ENCODE measurements at places on chromosomes 13 and 19.

GRCh38 chr13:50080203-50080910 lies 65.1 kb downstream of the KCNRG start:
- no peak for DNase-seq

DNA sequence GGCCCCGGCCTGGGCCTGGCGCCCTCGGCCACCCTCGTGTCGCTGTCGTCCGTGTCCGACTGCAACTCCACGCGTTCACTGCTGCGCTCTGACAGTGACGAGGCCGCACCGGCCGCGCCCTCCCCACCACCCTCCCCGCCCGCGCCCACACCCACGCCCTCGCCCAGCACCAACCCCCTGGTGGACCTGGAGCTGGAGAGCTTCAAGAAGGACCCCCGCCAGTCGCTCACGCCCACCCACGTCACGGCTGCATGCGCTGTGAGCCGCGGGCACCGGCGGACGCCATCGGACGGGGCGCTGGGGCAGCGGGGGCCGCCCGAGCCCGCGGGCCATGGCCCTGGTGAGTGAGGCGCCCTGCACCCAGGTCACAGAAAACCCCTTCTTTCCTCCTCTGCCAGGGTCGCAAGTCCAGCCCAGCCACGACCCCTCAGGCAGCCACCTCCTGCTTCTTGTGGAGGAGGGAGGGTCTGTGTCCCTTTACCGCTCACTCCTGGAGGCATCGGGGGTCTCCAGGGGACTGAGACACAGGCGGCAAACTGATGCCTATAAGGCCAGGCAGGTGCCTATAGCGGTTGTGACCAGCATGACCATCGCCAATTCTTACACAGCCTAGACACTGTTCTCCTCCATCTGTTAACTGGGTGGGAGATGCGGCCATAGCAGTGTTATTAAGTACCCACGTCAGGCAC lies 4.2 kb downstream of the TTC9B start:
- no peak for DNase-seq

DNA sequence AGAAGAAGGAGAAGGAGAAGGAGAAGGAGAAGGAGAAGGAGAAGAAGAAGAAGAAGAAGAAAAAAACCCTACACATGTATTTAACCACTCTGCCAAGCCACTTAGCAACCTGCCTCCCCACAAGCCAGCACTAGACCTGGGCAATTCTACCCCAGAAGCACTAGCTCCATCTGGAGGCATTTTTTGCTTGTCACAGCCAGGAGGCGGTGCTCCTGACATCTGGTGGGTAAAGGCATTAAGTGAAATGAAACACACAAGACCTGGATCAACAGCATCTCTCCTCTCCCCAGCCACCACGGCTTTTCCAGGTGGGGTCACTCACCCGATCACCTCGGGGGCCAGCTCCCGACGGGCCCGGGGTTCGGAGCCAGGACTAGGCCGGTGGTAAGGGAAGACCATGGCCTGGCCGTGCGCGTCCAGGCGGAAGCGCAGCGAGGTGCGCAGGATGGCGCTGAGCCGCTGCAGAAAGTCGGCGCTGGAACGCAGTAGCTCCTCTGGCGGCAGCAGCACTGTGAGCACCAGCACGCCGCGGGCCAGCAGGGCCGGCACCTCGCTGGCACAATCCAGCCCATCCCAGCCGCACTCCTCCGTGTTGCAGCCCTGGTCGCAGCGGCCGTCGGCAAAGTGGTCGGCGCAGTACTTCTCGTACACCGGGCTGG lies 26.9 kb downstream of the NOTCH3 start:
- no peak for DNase-seq

- no peak for DNase-seq
Measured at GRCh38 chr19:19185853-19186740, 5.9 kb downstream of the BORCS8 start.

DNA sequence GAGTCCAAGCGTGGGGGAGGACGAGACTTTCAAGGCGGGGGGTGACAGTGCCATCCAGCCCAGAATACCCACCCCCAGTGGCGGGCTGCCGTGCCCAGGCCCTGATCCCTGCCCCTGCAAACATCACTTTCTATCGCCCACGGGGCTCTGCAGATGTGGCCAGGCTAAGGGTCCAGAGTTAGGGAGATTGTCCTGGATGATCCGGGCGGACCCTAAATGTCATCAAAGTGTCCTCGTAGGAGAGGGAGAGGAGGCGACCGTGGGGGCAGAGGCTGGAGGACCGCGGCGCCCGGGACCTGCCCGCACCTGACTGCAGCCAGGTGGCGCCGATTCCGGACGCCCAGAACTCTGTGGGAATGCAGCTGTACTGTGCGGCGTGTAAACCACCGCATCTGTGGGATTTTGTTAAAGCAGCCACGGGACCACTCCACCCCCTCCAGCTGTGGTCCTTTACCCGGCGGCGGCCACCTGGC lies 32.4 kb downstream of the GJA3 start:
- no peak for DNase-seq

- no peak for DNase-seq
Measured at GRCh38 chr19:30310602-30311263, 61.5 kb upstream of the ZNF536 start.

GRCh38 chr13:35855531-35856019 lies 275.6 kb downstream of the DCLK1 start:
- no peak for DNase-seq

DNA sequence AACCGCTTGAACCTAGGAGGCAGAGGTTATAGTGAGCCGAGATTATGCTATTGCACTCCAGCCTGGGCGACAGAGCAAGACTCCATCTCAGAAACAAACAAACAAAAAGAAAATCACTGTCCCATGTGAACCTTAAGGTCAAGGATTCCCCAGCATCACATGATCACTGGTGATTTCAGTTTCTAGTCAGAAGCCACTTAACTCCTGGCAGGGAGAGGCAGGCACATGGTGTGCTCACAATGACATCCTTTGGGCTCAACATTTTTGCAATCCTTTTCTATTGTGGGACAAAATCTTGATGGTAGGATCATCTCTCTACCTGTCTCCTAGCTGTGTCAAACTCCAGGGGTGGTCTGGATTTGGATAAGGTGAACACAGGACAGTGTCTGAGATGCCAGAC lies 12.1 kb downstream of the AKAP8 start:
- no peak for DNase-seq

- no peak for DNase-seq
Measured at GRCh38 chr19:39448271-39448670, 2.9 kb downstream of the SUPT5H start.
